ENCODE measurements at places on chromosomes 11 and 22.

- no peak for DNase-seq
Observed at GRCh38 chr11:74485868-74486267, 7.7 kb downstream of the LIPT2 start.

DNA sequence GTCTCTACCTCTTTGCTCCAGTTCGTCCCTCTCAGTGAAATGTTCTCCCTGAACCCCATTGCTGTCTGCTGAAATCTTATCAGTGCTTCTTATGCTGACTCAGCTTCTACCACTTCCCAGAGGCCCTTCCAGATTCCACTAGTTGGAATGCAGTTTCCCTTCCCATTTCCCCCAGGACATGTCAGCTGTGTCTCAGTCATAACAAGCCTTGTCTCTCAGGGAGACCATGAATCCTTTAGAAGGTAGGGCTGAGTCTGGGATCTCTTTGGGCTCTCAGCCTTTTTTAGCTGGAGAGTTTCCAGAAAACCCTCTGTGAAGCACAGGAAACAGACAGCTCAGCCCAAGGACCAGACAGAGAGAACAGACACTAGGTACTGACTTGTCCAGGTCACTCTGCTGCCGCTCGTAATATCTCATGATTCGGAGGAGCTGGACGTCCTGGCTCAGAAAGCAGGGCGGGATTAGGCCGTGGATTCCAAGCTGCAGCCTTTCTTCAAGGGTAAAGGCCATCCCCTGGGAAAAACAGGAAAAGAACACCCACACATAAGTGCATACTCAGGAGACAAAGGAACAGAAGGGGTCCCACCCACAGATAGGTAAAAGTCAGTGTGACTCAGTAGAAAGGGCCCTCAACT is 113.0 kb downstream of the ME3 start:
- DNase-seq = no peak

DNA sequence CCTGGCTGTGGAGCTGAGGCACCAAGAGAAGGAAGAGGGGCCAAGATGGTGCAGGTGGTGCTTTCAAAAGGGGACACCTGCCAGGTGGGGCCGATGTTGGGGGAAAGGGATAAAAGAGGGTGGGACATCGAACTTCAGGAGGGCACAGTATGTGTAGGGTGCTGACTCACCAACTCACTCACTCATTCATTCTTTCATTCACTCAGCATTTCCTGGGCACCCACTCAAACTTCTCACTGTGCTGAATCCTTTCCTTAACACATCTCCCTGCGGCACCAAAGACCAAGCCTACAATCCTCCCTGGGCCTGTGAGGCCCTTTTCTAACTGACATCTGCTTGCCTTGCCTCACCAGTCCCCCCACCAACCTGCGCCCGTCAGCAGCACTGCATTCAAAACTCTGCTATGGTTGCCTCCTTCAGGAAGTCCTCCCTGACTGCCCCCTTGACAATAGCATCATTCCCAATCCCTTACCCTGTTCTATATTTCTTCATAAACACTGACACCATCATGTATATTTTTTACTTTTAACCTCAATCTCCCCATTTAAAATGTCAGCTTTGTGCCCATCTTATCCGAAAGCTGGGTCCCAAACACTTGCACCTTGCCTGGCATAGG is 246.6 kb downstream of the MN1 start:
- DNase-seq = no peak

- DNase-seq = peak; percentile 81
Observed at GRCh38 chr22:20205964-20206708, 55.3 kb upstream of the CCDC188 start.

DNA sequence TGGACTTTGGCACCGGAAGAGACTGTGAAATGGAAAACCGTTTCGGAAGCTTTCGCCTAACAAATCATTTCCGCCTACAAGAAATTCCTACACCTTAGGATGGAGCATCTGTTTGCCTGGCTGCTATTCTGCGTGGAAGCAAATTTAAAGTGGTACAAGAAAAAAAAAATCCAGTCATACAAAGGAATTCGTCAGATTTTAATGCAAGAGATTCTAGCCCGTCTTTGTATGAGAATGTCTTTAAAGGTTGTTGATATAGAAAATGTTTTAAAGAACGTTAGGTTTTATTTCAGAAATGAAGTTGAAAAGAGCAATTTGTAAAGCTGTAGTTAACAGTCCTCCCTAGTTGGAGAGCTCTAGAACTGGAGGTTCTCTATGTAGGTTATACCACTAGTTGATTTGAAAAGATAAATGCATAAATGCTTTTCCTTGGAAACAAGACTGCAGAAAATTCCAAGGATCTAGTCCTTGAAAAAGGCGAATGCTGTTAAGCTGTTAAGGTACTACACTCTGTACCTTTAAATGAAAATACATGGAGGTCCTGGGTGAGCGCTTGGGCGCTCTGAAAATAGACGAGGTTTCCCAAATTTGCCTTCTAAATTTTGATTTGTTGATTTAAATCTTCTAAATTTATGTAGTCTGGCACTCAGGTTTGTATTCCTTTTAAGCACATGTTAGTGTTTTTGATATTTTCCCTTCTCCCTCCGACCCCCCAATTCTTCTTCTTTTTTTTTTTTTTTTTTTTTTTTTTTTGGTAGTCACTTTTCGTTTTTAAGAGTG is 2.4 kb downstream of the NCR3LG1 start:
- DNase-seq = peak; percentile 26

All from NCI-H82 (cell line).